ENCODE measurements at places on chromosomes 3 and 15. TPM values are rescaled to one million over a fixed set of nuclear protein-coding genes. Genes with fewer than 3 reads are reported as not detected.
A peak's percentile ranks its signal among the peaks of the same experiment; 100 is the strongest.

The THRB gene
- total RNA-seq = 25.0 TPM

The DLG1 gene
- 89.9 TPM for total RNA-seq

- no peak for DNase-seq
Measured at GRCh38 chr3:120469440-120469839, 18.6 kb upstream of the FSTL1 start.

GRCh38 chr3:24475925-24476324, 18.7 kb downstream of the THRB start:
- no peak for DNase-seq

GRCh38 chr3:112097378-112097777, 11.2 kb downstream of the C3orf52 start:
- peak; percentile 51 for DNase-seq

GRCh38 chr3:127785711-127786265, 36.5 kb downstream of the MGLL start:
- DNase-seq = no peak

The PAK6 gene
- total RNA-seq = 2.6 TPM

The MUC20 gene
- 4.0 TPM for total RNA-seq

- no peak for DNase-seq
Measured at GRCh38 chr3:72568083-72568482, 280.2 kb downstream of the SHQ1 start.

The SLCO3A1 gene
- 12.6 TPM for total RNA-seq

DNA sequence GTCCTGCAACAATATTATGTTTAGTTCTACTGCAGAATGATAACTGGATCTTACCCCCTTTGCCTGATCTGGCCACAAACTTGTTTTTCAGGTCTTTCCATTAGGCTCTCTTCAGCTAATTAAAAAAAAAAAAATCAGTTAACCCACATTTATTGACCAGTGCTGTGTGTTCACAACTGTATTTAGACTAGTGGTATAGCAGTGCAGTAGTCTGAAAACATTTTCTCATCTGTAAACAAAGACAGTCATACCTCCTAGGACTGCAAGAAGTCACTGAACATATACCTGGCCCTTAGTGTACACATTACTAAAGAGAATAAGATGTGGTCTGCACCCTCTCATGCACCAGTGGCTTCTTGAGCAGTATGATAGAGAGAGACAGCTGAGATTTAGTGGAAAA, 22.5 kb downstream of the LPP start:
- DNase-seq = peak; percentile 44

DNA sequence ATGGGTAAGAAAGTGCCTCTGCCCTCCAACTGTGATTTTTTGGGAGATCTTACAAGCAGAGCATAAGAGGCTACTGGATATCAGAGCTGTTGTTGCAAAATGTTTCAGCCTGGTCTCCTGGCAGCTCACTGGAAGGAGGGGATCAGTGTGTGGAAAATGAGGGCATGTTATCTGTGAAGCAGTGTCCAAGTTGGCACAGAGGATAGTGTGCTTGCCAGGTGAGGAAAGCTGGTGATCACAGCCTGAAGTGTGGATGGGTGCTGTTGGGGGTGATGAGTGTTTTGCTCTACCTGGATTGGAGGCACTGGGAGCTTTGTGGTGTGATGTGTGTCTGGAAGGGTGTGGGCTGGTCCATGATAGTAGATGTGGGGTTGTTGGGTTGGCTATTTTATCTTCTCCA, 69.3 kb downstream of the MCTP2 start:
- DNase-seq = no peak

- no peak for DNase-seq
Measured at GRCh38 chr3:72587282-72587681, 261.0 kb downstream of the SHQ1 start.

The MYZAP gene
- total RNA-seq = not detected

The NR2E3 gene
- total RNA-seq = not detected

- no peak for DNase-seq
Measured at GRCh38 chr15:56174649-56175048, 69.0 kb downstream of the RFX7 start.

- no peak for DNase-seq
Measured at GRCh38 chr15:66429546-66429945, 42.8 kb downstream of the MAP2K1 start.

DNA sequence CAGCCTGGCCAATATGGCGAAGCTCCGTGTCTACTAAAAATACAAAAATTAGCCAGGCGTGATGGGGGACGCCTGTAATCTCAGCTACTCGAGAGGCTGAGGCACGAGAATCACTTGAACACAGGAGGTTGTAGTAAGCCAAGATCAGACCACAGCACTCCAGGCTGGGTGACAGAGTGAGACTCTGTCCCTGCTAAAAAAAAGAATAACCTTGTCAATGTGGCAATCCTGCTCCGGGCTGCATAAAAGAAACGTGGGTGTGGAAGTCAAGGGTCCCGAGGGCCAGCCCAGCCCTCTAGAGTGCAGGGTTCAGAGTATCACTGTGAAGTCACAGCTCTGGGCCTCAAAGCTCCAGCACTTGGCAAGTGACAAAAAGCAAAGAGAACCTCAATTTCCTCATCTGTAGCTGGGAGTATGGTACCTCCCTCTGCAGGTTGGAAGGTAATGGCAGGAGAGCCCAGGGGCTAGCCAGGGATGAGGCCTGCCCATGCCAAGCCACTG, 73.5 kb upstream of the IQSEC1 start:
- no peak for DNase-seq

GRCh38 chr3:48950051-48950450, 31.4 kb downstream of the ARIH2 start:
- no peak for DNase-seq

DNA sequence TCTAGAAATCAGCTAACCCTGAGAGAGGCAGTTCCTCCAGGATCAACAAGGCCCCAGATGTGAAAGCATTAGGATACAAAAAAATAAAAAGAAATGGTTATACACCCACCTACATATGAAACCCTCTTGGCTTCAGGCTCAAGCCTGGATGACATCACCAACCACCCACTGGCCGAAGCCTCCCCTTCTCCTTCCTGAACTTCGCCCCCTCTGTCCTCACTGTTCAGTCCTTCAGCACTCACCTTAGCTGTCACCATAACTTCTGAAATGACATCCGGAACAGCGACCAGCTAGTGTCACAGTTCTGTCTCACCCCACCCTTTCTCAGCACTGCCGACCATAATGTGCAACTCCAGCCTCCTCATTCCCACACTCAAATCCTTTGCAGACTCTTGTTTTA, 98.7 kb downstream of the PLCH1 start:
- DNase-seq = no peak

The KBTBD12 gene
- 10.3 TPM for total RNA-seq

DNA sequence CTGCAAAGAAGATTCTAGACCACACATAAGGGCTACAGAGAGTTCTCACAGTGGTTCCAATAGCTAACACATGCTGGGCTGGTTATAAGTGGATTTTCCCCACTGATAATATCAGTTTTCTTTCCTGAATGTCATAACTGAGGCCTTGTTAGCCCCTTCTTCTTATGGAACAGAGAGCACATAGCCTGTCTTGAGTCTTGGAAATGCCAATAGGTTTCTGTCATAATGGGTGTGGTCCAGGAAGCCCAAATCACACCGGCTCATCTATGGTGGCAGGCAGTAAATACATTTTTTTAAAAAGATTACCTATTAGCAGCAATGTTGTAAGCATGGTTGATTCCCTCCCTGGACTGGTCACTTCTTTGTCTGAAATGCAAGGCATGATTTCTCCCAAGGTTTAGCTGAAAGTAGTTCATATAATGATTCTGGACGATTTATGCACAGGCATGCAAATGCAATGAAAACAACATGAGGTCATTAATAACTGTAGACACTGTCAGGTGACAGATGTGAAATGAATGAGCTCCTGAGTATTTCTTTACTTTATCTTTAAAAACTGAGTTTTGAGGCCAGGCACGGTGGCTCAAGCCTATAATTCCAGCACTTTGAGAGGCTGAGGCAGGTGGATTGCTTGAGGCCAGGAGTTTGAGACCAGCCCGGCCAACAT, 67.2 kb upstream of the ATP2C1 start:
- DNase-seq = no peak

GRCh38 chr3:78642226-78643035, 1125.4 kb downstream of the ROBO1 start:
- no peak for DNase-seq

DNA sequence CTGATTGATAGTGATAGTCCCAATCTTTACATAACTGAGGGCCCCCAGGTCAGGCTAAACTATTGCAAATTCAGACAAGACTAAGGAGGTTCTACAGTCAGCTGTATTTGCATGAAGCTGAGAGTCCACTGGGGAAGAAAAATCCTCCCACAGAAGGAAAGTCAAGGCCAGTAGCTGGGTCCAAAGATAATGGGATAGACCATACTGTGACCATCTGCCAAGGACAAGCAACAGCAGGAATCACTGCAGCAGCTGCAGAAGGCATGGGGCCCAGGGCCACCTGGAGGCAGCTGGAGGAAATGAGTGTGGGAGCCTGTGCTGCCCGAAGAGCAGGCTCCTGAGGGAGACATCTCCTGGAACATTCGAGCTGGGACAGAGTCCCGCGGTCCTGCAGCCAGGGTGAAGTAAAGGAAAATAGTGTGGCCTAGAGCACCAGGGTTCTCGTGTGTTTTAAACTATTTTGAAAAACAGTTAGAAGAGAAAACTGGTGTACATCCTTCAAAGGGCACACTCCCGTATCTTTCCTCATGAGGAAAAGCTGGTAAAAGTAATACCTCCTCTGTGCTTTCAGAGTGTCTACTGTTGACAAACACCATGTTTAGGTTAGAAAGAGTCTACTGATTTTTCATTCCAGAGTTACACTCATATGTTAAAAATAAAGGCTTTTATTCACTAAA, 13.2 kb upstream of the TMEM212 start:
- DNase-seq = peak; percentile 89

DNA sequence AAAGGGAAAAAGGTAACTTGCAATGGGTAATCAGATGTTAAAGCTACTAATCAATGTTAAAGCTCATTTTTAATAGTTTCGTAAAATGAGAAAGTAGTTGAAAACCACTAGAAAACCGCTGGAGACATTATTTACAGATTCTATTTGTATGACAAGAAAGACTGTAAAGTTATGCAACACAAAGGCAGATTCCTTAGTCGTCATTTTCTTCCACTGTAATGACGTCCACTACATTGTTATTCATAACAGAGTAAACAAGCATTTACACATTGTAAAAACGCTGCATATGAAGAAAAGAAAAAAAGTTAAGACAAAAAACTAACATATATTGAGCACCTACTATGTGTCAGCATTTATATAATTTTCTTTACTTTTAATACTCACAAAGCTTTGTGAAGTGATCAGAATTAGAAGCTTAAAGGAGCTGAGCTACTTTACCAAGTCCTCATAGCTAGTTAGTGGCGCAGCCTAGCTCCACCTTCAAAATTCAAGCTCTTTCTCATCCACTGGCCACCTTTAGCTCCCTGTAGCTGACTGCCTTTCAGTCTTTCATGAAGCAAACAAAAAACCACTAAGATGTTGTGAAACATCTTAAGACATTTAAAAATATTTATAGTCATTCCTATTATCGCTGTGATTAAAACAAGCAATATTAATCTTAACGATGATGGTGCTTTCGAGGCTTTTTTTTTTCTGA, 100.1 kb upstream of the CDIN1 start:
- no peak for DNase-seq

The SENP2 gene
- 63.0 TPM for total RNA-seq

All from stomach (tissue), 19 donors.